ENCODE measurements at places on chromosomes 5 and 9. TPM values are rescaled to one million over a fixed set of nuclear protein-coding genes. Genes with fewer than 3 reads are reported as not detected.

DNA sequence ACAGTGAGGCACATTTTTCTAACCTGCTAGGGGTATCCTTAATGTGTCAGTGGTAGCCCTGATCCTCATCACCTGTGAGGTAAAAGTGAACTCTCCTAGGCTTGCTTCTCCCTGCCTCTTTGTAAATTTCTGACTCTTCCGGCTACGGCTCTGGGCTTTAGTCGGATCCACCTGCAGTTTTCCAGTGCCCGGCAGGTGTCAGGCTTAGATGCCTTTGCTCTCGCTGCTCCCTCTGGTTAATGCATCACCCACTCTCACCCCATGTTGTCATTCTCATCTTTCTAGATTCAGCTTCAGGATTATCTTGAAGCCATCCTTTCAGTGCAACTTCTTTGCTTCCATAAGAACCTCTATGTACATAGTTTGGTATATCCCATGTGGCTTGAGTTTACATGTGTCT, 3.6 kb downstream of the CEP78 start:
- no peak overlapping the region for H3K4me3 ChIP-seq
- DNase-seq: no peak
- H3K27ac ChIP-seq: no peak overlapping the region
- peaks cover 32% of the 10 kb centered on the region for H3K36me3 ChIP-seq
- peaks cover 52% of the 10 kb centered on the region for H3K4me1 ChIP-seq

The ZFP2 gene
- 0.19 TPM for total RNA-seq

GRCh38 chr5:16666883-16667398, 50.1 kb upstream of the RETREG1 start:
- no peak for DNase-seq
- no peaks in the 10 kb centered on the region for H3K36me3 ChIP-seq
- H3K27me3 ChIP-seq: no peaks in the 10 kb centered on the region

DNA sequence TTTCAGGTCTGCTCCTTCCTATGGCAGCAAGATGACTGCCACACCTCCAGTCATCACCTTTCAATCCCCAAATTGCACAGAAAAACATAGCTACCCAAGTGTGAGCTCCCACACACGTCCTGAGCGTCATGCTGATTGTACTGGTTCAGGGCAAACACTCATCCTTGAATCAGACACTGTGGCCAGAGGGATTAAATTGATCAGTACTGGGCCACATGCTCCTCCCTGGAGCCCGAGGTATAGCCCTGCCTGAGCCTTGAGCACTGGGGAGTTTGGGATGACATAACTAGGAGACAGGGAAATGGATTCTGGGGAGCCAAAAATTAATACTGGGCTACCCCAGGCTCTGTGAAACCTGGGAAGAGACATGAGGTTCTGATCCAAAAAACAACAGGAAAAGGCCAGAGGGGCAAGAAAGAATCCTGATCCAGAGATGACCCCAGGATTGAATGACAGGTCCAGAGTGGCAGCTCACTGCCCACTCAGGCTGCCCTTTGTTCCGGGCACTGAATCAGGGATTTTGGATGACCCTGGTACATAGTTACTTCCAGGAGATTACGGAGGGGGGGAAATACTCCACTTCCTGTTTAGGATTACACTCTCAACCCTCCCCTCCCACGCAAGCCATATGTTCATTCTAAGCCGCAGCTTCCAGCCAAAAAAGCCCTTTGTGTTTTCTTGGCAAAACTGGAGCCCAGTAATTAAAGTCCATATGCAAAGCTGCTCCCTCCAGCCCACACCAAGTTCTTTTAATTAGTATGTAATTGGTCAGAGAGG, 141.6 kb upstream of the SPRY4 start:
- no peaks in the 10 kb centered on the region for H3K4me1 ChIP-seq
- no peaks in the 10 kb centered on the region for H3K36me3 ChIP-seq
- no peak overlapping the region for H3K4me3 ChIP-seq
- peaks cover 2% of the 10 kb centered on the region for H3K27me3 ChIP-seq
- no peak for DNase-seq
- no peak overlapping the region for H3K27ac ChIP-seq

DNA sequence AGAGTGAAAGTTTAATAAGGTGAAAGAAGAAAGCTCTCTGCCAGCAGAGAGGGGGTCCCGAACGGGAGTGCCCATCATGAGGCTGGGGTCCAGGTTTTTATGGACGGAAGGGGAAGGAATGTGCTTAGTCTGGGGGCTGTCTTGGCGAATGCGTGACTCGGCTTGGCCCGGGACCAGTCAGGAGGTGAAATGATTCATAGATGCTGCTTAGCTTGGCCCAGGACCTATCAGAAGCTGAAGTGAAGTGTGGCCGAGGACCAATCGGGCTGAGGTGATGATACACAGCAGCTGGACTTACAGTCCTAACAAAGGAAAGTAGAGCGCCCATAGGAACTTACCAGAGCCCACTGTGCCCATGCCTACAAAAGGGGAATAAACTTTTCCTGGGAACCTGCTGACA, 3.9 kb upstream of the FKTN start:
- no peak overlapping the region for H3K27ac ChIP-seq
- no peaks in the 10 kb centered on the region for H3K27me3 ChIP-seq
- no peak overlapping the region for H3K4me3 ChIP-seq
- H3K4me1 ChIP-seq: peaks cover 12% of the 10 kb centered on the region
- DNase-seq: no peak
- H3K36me3 ChIP-seq: peaks cover 2% of the 10 kb centered on the region

The C1QTNF3 gene
- 2.7 TPM for total RNA-seq

The SLCO4C1 gene
- total RNA-seq: 0.55 TPM

GRCh38 chr9:127303830-127304229, 39.3 kb downstream of the GARNL3 start:
- no peak for DNase-seq
- no peaks in the 10 kb centered on the region for H3K4me1 ChIP-seq
- H3K4me3 ChIP-seq: no peak overlapping the region
- no peak overlapping the region for H3K27ac ChIP-seq
- H3K27me3 ChIP-seq: peaks cover 2% of the 10 kb centered on the region

- H3K4me3 ChIP-seq: no peak overlapping the region
- no peak overlapping the region for H3K27ac ChIP-seq
- H3K36me3 ChIP-seq: peaks cover 52% of the 10 kb centered on the region
- peaks cover 12% of the 10 kb centered on the region for H3K4me1 ChIP-seq
These were observed 115.6 kb downstream of the TTC39B start for GRCh38 chr9:15191378-15191777.

DNA sequence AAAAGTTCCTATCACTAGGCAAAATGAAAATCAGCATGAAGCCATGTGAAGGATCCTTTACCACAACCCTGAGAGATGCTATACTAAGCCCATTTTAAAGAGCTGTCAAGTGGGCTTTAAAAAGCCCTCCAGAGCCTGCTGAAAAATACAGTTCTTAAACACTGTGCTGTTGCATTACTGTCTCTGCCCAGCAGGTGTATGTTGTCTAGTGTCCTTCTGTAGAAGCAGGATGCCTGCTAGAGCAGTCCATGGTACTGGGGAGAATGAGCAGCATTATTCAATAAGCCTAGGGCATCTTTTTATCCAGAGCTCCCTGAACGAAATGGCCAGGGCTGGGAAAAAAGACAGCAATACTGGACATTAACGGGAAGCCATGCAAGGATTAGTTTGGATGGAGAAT, 126.2 kb upstream of the PLCXD3 start:
- no peak for DNase-seq
- no peaks in the 10 kb centered on the region for H3K27me3 ChIP-seq

- H3K4me1 ChIP-seq: no peaks in the 10 kb centered on the region
- DNase-seq: no peak
- no peak overlapping the region for H3K27ac ChIP-seq
- no peak overlapping the region for H3K4me3 ChIP-seq
- H3K36me3 ChIP-seq: no peaks in the 10 kb centered on the region
These were observed 308.0 kb upstream of the PUM3 start for GRCh38 chr9:3151672-3152576.

DNA sequence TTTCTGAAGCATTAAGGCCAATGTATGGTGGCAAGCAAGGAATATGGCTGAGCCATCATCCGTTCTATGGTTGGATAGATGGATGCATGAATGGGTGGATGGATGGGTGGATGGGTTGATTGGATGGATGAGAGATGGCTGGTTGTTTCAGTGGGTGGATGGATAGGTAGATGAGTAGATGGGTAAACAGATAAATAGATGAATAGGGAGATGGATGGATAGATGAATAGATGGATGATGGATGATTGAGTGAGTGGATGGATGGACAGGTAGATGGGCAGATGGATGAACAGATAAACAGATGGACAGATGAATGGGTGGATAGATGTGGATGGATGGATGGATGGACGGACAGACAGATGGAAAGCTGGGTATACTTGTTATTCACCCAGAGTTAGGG, 92.6 kb upstream of the ZNF618 start:
- DNase-seq: peak; percentile 1
- H3K27me3 ChIP-seq: no peaks in the 10 kb centered on the region
- H3K4me1 ChIP-seq: no peaks in the 10 kb centered on the region
- no peak overlapping the region for H3K4me3 ChIP-seq
- H3K36me3 ChIP-seq: no peaks in the 10 kb centered on the region
- H3K27ac ChIP-seq: no peak overlapping the region

- no peak overlapping the region for H3K4me3 ChIP-seq
- no peaks in the 10 kb centered on the region for H3K4me1 ChIP-seq
- no peaks in the 10 kb centered on the region for H3K36me3 ChIP-seq
- H3K27me3 ChIP-seq: no peaks in the 10 kb centered on the region
These were observed 77.8 kb upstream of the ZNF462 start for GRCh38 chr9:106785200-106785599.

GRCh38 chr5:57692582-57693487, 210.2 kb upstream of the ACTBL2 start:
- DNase-seq: no peak
- H3K36me3 ChIP-seq: no peaks in the 10 kb centered on the region
- no peaks in the 10 kb centered on the region for H3K4me1 ChIP-seq
- no peak overlapping the region for H3K27ac ChIP-seq

GRCh38 chr5:159310511-159310910, 19.8 kb downstream of the IL12B start:
- H3K27ac ChIP-seq: no peak overlapping the region
- H3K36me3 ChIP-seq: no peaks in the 10 kb centered on the region
- H3K4me3 ChIP-seq: no peak overlapping the region
- DNase-seq: no peak
- H3K4me1 ChIP-seq: peaks cover 6% of the 10 kb centered on the region

- DNase-seq: no peak
- H3K36me3 ChIP-seq: no peaks in the 10 kb centered on the region
- no peak overlapping the region for H3K27ac ChIP-seq
- H3K4me1 ChIP-seq: peaks cover 22% of the 10 kb centered on the region
- H3K4me3 ChIP-seq: no peak overlapping the region
These were observed 131.9 kb downstream of the GABBR2 start for GRCh38 chr9:98576859-98577258.

The CD180 gene
- not detected for total RNA-seq

DNA sequence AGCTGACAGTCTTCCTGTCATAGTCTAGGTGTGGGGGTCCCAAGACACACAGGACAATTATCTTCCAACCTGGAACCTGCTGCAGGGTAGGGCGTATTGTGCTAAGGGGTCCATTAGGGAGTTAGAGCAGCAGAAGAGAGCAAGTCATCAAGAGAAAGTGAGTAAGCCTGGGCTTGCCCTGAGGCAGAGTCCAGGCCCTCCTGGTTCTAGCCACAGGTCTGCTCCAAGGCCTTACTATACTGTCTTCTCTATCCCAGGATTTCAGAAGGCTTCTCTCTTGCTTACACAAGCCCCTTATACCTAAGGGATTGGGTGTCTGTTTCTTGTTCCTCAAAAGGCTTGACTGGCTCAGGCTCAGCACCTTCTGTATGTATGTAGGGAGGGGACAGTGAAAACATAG, 7.7 kb downstream of the P4HA2 start:
- H3K4me1 ChIP-seq: no peaks in the 10 kb centered on the region
- H3K4me3 ChIP-seq: no peak overlapping the region
- no peak for DNase-seq
- H3K27ac ChIP-seq: no peak overlapping the region

- H3K4me3 ChIP-seq: no peak overlapping the region
- H3K4me1 ChIP-seq: peaks cover 9% of the 10 kb centered on the region
- H3K27ac ChIP-seq: no peak overlapping the region
These were observed 174.5 kb upstream of the SLC12A2 start for GRCh38 chr5:127909066-127909465.

- H3K4me3 ChIP-seq: peak overlapping the region; percentile 10
- peaks cover 5% of the 10 kb centered on the region for H3K36me3 ChIP-seq
- DNase-seq: peak; percentile 86
- peaks cover 85% of the 10 kb centered on the region for H3K4me1 ChIP-seq
These were observed 25.6 kb downstream of the CSF2 start for GRCh38 chr5:132099076-132099748.

DNA sequence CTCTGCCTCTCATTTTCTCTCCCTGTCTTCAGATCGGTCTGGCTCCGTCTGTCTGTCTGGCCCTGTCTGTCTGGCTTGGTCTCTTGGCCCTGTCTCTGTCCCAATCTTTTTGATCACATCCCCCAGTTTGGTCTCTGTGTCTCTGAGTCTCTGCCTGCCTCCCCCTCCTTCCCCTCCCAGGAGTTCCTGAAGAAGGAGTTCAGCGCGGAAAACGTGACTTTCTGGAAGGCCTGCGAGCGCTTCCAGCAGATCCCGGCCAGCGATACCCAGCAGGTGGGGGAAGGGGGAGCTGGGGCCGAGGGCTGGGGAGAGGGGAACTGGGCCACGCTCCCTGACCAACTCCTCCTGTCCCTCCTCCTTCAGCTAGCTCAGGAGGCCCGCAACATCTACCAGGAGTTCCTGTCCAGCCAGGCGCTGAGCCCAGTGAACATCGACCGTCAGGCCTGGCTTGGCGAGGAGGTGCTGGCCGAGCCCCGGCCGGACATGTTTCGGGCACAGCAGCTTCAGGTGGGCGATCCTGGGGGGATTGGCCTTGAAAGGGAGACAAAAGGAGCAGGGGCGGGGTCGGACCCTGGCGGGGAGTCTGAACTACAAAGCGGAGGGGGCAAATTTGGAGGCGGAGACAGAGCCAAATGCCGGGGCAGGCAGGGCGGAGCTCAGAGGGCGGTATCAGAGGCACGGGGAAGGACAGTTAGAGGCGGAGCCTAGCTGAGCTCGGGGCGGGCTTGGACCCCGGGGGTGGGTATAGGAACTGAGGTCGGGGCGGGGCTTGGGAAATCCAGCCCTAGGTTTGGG, 9.0 kb downstream of the RGS14 start:
- peaks cover 35% of the 10 kb centered on the region for H3K36me3 ChIP-seq
- no peak overlapping the region for H3K4me3 ChIP-seq

GRCh38 chr5:43837996-43838395, 235.0 kb downstream of the NNT start:
- no peaks in the 10 kb centered on the region for H3K36me3 ChIP-seq
- no peak overlapping the region for H3K4me3 ChIP-seq
- H3K27ac ChIP-seq: no peak overlapping the region

The TMC1 gene
- total RNA-seq: not detected

GRCh38 chr9:95148208-95148520, 169.3 kb downstream of the FANCC start:
- H3K36me3 ChIP-seq: peaks cover 3% of the 10 kb centered on the region
- H3K27me3 ChIP-seq: no peaks in the 10 kb centered on the region
- peaks cover 1% of the 10 kb centered on the region for H3K4me1 ChIP-seq
- H3K4me3 ChIP-seq: no peak overlapping the region
- no peak overlapping the region for H3K27ac ChIP-seq

The GRIA1 gene
- not detected for total RNA-seq

GRCh38 chr5:156469636-156470035, 142.7 kb downstream of the SGCD start:
- H3K27me3 ChIP-seq: peaks cover 3% of the 10 kb centered on the region
- H3K4me1 ChIP-seq: no peaks in the 10 kb centered on the region
- H3K27ac ChIP-seq: no peak overlapping the region
- H3K36me3 ChIP-seq: no peaks in the 10 kb centered on the region
- H3K4me3 ChIP-seq: no peak overlapping the region
- DNase-seq: no peak

The DND1 gene
- 2.9 TPM for total RNA-seq

GRCh38 chr9:111005746-111006470, 32.4 kb downstream of the LPAR1 start:
- DNase-seq: no peak
- no peaks in the 10 kb centered on the region for H3K27me3 ChIP-seq
- H3K27ac ChIP-seq: no peak overlapping the region
- H3K4me3 ChIP-seq: no peak overlapping the region
- no peaks in the 10 kb centered on the region for H3K36me3 ChIP-seq
- H3K4me1 ChIP-seq: no peaks in the 10 kb centered on the region

Measured in activated CD8-positive, alpha-beta memory T cell treated with anti-CD3 and anti-CD28 coated beads, Interleukin-2, amount 10 ng/mL, durations not matched to agents 7 days and 5 days (primary cell).